ENCODE measurements at places on chromosomes 1 and 21.

DNA sequence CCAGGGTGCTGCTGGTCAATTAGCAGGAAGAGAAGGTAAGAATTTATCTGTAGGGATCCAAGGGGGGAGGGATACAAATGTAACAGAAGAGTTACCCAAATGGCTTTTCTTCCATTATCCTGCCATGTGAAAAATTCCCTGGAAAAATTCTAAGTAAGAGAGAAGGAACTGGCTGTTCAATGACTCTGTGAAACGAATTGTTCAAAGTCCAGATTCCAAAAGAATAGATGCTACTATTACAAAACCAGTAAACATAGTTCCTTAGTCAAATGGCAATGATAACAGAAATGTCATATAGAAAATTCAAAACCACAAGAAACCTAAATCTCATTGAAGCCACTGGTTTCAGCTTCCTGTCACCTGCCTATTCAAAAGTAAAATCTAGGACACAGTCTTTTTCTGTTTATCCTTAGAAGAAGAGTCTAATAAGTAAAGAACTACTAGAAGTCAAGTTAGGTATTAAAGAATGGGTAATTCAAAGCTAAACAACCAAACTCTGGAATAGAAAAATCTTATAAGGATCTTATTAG is 102.6 kb downstream of the ZNF644 start:
- DNase-seq: no peak

GRCh38 chr1:15326691-15327588 is 79.9 kb downstream of the FHAD1 start:
- DNase-seq: no peak

- DNase-seq: no peak
Measured at GRCh38 chr1:40717955-40718354, 26.5 kb downstream of the NFYC start.

GRCh38 chr1:156608036-156608674 is 6.9 kb upstream of the GPATCH4 start:
- DNase-seq: no peak

- no peak for DNase-seq
Measured at GRCh38 chr1:6547301-6547700, 7.0 kb downstream of the NOL9 start.

- DNase-seq: no peak
Measured at GRCh38 chr21:21051109-21052055, 53.2 kb downstream of the NCAM2 start.

- DNase-seq: no peak
Measured at GRCh38 chr1:58721247-58721820, 21.5 kb upstream of the MYSM1 start.

DNA sequence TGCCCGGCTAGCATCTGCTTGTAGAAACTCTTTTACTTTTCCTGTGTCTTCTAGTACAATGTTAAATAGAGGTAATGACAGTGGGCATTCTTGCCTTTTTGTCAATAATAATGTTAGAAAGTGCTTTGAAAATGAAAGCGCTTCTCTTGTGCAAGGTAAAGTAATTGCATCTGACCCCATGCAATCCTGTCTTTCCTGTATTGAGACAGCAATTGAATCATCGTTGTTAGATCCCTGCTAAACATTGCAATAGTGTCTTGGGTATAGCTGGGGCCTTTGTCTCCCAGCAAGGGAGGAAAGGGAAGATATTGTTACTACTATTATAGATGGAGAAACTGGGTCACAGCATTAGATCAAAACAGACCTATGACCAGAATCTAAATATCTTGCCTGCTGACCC is 80.9 kb downstream of the TLR5 start:
- no peak for DNase-seq

DNA sequence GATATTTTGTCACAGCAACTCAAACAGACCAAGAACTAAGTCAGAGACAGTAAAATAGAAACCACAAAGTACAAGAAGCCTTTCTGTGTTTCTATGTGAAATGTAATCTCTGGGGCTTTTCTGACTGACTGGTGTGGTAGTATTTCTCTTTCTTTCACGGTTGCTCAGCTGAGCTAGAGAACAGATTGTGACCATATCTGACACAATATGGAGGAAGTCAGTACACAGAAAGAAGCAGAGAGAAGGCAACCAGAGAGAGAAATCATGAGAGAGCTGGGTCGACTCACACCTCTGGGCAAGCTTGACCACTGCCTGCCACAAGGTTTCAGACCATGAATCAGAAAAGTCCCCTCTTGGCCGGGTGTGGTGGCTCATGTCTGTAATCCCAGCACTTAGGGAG is 208.9 kb upstream of the GREM2 start:
- no peak for DNase-seq

DNA sequence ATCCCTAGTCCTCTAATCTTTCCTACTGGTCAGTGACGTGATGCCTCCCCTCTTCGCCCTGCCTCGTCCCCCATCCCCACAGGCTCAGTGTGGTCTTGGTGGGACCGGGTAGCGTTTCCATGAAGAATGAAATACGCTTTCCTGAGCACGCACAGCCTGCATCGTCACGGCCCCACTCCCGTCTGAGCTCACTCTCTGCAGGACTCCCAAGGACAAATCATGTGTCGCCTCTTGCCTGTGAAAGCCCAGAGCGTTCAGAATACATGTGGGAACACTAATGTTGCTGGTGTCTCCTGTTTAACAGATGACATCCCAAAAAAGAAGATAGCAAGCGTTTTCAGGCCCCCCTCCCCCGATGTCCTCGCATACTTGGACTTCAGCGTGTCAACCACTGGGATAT is 49.2 kb downstream of the S100B start:
- DNase-seq: no peak

- DNase-seq: no peak
Measured at GRCh38 chr21:25005388-25005787, 601.9 kb downstream of the MRPL39 start.

- DNase-seq: no peak
Measured at GRCh38 chr1:109898842-109899241, 11.8 kb upstream of the CSF1 start.

DNA sequence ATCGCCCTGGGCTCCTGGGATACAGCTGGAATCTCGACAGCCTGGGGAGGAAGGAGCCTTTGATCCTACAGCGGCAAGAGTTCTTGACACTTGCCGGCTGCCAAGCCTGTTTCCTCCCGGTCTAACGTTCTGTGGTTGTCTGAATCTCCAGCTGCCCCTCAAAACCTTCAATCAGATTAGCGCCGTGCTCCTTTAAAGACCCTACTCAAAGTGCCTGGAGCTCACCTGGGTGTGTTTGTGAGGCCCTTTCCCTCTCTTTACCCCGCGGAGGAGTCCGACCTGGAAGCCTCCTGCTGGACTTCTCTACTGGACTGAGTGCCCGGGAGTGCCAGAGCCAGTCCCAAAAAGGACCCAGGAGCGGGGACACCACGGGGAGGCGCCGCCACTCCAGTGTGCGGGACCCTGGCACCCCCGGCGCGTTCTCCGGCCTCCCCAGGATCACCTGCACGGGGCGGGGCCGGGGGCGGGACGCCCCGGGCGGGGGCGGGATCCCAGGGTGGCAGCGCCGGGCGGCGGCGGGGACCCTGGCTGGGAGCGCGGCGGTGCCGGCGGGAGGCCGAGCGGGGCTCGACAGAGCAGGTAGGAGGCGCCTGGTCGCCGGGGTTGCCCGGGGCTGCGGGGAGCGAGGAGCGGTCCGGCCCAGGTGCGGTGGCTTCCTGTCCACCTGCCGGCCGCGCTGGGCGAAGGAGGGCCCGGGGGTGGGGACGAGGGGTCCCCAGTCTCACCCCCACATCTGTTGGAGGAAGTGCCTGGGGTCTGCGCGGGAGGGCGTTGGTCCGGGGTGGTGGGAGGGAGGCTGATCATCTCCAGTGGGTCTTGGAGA is at the start of gene NCMAP:
NCMAP (plus strand) TSS at position 497 of the 823 bp plus-strand sequence. CDS start 39,344 bp downstream, outside the sequence.
- DNase-seq: peak; percentile 12

DNA sequence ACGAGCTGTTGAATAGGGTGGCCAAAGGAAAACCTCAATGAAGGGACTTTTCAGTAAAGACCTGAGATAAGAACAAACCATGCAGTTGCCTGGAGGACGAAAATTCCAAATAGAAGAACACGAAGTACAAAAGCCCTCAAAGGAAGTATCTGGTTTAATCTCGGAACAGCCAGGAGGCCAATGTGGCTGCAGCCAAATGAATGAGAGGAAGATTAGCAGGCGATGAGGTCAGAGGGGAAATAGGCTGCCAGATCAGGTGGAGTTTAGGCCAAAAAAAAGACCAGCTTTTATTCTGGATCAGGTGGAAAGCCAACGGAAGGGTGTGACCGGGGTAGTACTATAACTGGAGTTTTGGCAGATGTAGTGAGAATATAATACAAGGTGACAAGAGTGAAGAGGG is 43.7 kb downstream of the SRSF11 start:
- no peak for DNase-seq

- DNase-seq: no peak
Measured at GRCh38 chr1:176773038-176773437, 310.1 kb downstream of the PAPPA2 start.

DNA sequence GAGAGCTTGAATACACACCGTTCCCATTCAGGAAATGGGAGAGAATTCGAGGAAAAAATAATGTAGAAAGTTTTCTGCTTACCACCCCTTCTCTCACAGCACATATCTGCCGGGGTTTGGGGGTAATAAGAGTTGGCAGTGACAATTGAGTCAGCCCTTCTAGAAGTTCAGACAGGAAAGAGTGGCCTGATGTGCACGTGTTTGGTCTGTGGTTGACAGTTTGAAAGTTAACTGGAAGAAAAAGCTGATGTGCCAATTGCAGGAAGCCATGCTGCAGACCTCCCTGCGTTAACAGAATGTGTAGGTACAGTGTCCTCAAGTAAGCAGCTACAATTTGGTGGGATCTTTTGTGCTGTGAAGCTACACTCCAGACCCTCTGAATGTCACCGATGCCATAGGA is 50.9 kb downstream of the DHX9 start:
- no peak for DNase-seq

DNA sequence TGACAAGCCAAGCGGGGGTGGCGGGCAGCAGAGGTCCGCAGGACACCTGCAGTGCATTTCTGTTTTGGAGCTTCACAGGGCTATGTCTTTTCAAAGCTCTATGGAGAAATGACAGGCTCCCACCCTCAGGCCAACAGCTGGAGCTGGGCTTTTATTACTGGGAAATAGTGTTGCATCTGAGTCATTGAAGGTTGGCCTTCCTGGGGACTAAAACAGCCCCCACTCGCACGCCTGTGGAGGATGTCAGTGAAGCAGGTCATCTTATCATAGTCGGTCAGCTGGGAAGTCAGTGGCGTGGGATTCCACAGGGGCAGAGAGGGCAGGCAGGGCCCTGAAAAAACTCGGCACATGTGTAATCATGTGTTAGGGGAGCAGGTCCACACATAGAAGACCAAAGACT is 55.3 kb downstream of the NTPCR start:
- no peak for DNase-seq

GRCh38 chr1:47013293-47013692 is 10.2 kb upstream of the CYP4X1 start:
- DNase-seq: no peak

- DNase-seq: no peak
Measured at GRCh38 chr1:183945428-183946319, 91.9 kb downstream of the COLGALT2 start.
